Lower lobe of right lung (tissue), 2 donors: ENCODE measurements at places on chromosomes 1 and 21. TPM values are rescaled to one million over a fixed set of nuclear protein-coding genes. Genes with fewer than 3 reads are reported as not detected.

Gene FCER1G
- 283 TPM for total RNA-seq

DNA sequence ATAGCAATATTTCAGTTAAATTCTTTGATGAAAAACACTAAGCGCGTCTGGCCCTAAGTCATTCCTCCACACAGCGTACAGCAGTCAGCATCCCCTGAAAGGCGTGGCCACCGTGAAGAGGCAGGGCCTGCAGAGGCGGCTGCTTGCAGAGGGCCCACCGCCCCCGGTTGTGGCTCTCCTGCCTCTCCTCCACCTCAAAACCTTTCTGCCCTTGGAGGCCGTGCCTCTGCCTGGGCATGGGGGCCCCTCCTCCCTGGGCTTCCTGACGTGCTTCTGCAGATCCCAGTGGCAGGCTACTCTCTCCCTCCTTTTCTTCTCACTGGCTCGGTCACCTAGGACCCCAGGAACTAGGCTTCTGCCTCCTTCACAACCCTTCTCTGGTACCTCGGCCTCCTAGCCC, 16.2 kb downstream of the CLSTN1 start:
- H3K4me3 ChIP-seq = no peak overlapping the region
- no peaks in the 10 kb centered on the region for H3K36me3 ChIP-seq
- peaks cover 19% of the 10 kb centered on the region for H3K4me1 ChIP-seq
- DNase-seq = no peak

Gene CYP4X1
- total RNA-seq = 12.8 TPM

- no peak overlapping the region for H3K27ac ChIP-seq
- H3K4me3 ChIP-seq = no peak overlapping the region
- no peaks in the 10 kb centered on the region for H3K27me3 ChIP-seq
Observed at GRCh38 chr21:29849735-29850176, 90.0 kb downstream of the GRIK1 start.

DNA sequence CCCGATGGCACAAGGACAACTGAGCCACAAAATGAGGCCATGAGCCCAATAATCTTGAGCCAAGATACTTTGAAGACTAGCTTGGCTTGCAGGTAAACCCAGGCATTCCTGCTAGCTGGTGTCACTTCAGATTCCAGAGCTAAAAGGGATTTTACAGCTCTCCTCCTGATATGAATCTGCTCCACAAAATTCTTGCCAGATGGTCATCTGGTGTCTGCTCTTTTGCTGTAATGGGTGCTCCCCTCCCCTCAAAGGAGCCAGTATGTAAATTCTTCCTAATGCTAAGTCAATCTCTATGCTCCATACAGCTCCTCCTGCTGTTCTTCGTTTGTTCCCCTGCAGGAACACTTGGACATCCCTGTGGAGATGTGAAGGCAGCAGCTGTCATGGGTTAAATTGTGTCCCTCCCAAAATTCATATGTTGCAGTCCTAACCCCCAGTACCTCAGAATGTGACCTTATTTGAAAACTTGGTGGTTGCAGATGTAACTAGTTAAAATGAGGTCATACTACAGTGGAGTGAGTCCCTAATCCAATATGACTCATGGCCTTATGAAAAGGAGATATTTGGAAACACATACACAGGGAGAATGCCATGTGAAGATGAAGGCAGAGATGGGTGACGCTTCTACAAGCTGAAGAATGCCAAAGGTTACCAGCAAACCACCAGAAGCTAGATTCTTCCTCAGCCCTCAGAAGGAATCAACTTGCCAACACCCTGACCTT, 180.6 kb upstream of the PALMD start:
- no peak for DNase-seq
- no peaks in the 10 kb centered on the region for H3K36me3 ChIP-seq

DNA sequence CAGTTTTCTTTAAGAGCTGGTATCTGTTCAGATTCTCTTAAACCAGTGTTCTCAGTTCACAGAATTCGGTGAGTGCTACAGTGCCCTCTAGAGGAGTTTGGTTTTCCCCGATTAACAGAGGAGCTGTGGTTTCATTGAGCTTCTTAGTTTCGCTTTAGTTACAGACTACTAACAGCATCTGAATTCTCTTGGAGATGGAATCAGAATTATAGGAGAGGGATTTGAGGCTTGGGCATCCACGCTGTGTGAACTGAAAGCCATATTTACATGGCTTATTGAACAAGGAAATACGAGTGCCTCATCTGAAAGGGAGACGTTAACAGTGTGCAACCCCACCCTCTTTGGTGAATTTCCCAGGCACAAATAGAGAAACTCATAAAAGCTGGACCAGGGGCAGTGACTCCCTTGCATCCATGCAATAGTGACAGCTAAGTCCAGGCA, 202.0 kb downstream of the USH2A start:
- H3K4me3 ChIP-seq = peak overlapping the region; percentile 42
- H3K27me3 ChIP-seq = no peaks in the 10 kb centered on the region
- H3K4me1 ChIP-seq = no peaks in the 10 kb centered on the region
- no peaks in the 10 kb centered on the region for H3K36me3 ChIP-seq
- DNase-seq = no peak
- H3K27ac ChIP-seq = no peak overlapping the region

DNA sequence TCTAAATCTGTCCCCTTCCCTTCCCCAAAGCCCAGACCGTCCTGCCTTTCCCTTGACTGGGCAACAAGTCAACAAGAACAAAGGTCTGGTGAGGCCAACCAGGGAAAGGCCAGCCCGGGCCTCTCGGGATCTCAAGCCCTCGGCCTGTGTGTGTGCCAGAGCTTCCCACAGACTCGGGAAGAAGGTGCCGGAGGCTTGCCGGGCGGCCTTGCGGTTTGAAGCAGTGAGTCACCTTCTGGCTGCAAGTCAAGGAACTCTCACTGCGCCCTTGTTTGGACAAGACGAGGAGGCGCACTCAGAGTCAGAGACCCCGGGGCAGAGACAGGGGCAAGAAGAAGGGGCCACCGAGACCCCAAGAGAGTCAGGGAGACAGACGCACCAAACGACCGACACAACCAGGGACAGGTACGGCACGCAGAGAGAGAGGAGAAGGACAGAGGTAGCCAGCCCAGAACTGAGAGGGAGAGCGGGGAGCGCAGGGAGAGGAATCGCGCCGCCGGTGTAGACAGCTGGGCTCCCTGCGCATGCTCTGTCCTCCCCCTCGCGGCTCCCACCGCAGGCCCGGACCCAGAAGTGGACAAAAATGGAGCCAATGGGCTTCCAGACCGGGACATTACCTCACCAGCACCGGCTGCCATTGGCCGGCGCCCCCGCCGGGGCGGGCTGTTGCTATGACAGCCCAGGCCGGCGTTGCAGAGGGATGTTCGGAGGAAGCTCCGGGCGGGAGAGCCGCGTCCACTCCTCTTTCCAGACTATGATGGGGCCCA, 66.6 kb upstream of the LAPTM5 start:
- DNase-seq = peak; percentile 94
- no peaks in the 10 kb centered on the region for H3K27me3 ChIP-seq
- peak overlapping the region; percentile 83 for H3K27ac ChIP-seq
- H3K4me1 ChIP-seq = peaks cover 15% of the 10 kb centered on the region
- H3K4me3 ChIP-seq = peak overlapping the region; percentile 38

DNA sequence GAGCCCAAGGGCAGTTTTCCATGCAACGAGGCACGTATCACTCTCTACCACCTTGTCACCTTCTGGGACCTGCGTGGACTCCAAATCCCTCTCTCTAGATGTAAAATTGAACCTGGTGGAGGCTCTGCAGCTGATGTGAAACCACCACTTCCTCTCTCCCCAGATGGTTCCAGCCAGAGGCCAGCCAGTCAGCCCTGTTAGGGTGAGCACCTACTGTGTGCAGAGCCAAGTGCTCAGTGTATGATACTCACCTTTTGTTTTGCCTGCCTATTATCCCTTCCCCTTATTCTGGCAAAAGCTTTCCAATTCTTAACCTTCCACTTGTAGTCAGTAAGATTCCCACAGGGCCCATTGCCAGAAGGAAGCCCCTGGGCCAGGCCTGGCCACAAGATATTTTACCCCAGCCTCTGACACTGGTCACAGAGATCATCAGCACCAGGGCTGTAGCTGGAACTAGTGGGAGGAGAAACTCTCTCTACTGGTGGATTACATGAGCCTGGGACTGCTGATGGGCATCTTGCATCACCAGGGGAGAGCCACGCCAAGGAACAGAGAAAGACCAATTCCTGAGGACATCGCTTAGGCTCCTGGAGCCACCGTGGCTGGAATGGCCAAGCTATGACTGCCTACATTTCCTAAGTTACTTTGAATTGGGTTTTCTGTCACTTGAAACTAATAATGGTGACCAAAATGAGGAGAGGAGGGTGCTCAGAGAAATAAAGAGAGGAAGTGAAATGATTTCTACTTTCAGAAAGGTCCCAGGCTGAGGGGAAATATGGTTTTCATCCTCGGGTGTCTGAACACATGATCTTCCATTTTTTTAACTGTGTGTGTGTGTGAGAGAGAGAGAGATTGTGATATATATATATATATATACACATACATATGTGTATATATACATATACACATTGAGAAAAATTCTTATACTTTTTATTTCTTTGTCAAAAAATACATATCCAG, 26.6 kb upstream of the RD3 start:
- no peaks in the 10 kb centered on the region for H3K36me3 ChIP-seq
- DNase-seq = no peak
- no peaks in the 10 kb centered on the region for H3K27me3 ChIP-seq
- no peak overlapping the region for H3K27ac ChIP-seq
- peaks cover 21% of the 10 kb centered on the region for H3K4me1 ChIP-seq

DNA sequence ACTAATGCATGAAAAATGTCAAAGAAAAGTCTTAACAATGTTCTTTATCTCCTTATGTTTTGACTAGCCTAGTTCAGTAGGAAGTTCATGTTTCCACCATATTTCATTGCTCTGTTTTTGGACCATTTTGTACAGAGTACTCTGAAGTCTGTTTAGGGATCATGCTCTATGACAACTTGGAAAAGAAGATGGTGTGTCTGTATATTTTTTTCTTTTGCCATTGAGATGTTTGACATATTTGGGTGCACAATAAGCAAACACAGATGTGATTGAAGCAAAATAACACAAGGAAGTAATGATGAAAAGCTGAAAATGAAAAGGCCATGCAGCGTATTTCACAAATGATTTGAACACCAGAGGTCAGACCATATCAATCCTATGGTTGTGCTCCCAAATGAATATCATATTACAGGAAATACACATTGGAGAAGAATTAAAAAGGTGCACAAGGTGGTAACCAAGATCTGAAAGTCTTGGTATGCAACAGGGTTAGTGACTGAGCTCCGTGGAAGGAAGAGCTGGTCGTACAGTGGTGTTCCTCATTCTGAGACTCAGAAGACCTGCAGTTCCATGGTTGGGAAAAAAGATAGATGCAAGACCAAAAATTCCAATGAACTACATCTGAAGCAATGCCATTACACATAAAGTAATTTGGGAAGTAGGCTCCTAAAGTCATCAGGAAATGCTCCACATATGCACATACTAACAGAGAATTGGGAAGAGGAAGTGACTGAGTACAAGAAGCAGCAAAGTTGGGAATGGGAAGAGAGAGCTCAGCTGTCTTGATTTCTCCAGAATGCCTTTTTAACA, 463.5 kb downstream of the LMO4 start:
- H3K4me3 ChIP-seq = no peak overlapping the region
- no peak overlapping the region for H3K27ac ChIP-seq
- no peak for DNase-seq
- H3K27me3 ChIP-seq = no peaks in the 10 kb centered on the region
- no peaks in the 10 kb centered on the region for H3K36me3 ChIP-seq

- H3K36me3 ChIP-seq = no peaks in the 10 kb centered on the region
- H3K27me3 ChIP-seq = no peaks in the 10 kb centered on the region
- H3K27ac ChIP-seq = no peak overlapping the region
- no peaks in the 10 kb centered on the region for H3K4me1 ChIP-seq
Observed at GRCh38 chr21:16159213-16159970, 429.6 kb downstream of the USP25 start.
